ENCODE measurements at places on chromosomes 7 and 10. TPM values are rescaled to one million over a fixed set of nuclear protein-coding genes. Genes with fewer than 3 reads are reported as not detected.

GRCh38 chr7:11430841-11431240 is 401.2 kb downstream of the THSD7A start:
- no peak for DNase-seq

The SMO gene
- 41.2 TPM for polyA plus RNA-seq

- DNase-seq, result no peak
Measured at GRCh38 chr10:45253183-45253914, 62.1 kb downstream of the OR13A1 start.

The SCD gene
- 23.5 TPM for polyA plus RNA-seq

The MKI67 gene
- polyA plus RNA-seq, result 36.5 TPM
